ENCODE measurements at places on chromosomes 7 and 10.

DNA sequence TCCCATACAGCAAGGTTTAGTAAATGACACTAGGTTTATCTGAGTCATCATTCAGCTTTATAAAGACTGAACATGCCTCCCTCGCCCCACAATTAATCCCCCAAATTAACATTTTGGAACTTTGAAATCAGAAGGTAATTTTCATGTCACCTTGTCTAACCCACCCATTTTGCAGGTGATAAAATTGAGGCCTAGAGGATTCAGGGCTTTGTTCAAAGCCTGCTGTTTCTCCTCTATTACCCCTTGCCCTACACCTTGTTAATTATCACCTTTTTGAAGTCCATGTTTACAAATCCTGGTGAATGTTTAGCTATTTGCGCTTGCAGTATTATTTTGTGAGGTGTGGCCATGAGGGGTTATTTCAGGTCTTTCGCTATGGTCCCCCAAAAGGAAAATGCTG, 120.5 kb downstream of the RTKN2 start:
- DNase-seq, result no peak

DNA sequence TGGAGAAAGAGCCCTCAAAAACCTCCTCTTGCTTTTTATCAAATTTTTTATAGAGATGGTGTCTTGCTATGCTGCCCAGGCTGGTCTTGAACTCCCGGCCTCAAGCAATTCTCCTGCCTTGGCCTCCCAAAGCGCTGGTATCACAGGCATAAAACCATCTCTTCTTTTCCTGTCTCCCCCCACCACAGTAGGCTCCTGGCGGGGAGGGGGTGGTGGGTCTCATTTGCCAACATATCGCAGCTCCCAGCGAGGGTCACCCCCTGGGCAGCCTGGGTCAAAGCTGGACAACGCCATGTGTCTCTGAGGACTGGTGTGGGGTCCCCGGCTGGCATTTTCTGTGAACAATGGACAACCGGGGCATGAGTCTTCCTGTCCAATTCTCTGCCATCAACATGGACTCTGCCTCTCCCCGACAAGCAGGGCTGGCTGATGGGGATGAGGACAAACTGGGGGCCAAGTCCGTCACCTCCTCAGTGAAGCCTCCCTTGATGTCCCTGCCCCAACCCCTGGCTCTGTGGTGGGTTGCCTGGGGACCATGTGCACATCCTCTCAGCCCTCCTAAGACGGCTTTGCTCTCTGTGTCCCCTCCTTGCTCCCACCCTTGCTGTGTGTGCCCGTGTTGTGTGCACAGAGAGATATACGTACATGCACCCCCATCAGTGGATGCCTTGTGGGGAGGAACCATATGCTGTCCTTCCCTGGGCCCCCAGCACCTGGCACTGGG, 86.4 kb upstream of the GNA12 start:
- no peak for DNase-seq

GRCh38 chr10:13195016-13195415, 33.7 kb downstream of the MCM10 start:
- no peak for DNase-seq

DNA sequence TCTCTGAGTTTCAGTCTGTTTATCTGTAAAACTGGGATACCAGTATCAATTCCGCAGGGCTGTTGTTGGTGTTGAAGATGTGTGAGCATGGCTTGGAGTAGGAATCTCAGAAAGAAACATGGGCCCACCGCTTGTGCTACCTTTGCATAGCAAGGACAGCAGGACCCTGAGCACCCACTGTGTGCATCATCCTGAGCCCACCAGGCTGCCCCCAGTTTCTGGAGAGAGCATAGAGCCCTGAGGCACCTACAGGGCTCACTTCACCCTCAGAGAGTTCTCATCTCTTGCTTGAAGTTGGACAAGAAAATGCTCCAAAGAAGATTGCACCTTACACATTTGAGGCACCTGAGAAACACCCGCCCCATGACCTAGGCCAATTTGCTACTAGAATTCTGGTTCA, 12.9 kb downstream of the PRLHR start:
- DNase-seq, result no peak

DNA sequence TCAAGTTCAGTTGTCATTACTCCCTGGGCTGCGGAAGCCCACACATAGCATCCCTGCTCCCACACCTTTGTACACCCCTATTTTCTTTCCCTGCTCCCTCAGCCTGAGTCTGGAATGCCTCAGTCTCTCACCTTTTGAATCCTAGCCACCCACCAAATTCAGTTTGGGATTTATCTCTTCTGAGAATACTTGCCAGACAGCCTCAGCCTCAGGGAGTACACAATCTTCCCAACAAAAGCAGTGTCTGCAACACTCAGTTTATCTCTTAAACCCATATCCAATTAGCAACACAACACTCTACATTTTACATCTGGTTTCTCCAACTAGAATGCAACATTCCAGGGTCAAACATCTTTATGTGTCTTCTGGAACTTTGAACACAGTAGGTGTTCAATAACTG, 190.2 kb downstream of the GPAM start:
- no peak for DNase-seq

GRCh38 chr7:1457059-1457948, 2.0 kb downstream of the MICALL2 start:
- DNase-seq, result no peak

DNA sequence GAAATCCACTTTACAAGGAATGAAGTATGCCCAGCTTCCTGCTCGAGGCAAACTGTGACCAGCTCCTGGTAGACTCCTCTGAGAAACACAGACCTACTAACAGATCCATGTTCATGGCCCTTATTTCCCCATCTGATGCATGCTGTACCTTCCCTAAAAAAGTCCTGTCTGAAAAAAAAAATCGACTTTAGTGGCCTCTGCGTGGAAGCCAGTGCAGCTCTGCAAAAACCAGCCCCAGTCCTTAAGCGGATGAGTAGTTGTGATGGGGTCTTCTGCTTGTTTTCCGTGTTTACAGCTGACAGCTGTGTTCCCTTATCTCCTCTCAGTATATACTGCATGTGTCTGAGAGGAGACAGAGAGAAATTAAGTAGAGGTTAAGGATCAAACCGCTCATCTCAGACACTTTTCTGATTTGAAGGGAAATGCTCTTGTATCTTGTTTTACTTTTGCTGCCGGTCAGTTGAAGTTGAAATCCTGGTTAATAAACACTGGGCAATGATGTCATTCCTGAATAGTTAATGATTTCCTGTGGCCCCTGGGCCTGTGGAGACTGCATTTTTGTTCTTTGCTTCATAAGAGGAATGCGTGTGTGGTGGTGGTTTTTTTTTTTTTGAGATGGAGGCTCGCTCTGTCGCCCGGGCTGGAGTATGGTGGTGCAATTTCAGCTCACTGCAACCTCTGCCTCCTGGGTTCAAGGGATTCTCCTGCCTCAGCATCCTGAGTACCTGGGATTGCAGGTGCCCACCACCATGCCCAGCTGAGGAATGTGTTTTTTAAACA, 67.6 kb downstream of the DOCK1 start:
- no peak for DNase-seq

DNA sequence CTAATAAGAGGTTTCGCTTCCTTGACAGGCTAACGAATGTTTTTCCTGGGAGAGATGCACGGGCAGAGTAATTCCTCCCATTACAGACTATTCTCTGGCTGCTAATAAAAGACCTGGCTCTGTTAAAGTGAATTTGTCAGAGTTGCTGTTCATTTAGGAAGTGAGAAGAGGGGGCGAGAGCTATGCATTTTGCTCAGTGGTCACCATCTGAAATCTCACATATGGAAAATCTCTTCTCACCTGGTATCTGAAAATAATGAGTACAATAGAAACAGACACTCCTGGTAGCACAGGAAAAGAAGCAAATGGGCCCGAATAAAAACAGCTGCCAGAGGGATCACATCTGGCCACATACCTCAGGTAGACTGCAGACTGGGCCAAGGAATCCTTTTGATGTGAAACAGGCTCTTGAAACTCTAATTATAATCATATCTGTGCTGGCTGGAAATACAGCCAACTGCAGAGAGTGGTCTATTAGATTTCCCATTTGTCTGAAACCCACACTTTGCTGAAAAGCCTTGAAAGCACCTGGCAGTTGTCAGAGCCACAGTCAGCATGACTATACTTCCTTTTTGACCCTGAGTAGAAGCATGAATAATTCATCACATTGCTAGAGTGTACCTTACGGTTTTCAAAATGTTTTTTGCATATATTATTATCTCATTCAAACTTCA, 33.6 kb downstream of the AOAH start:
- no peak for DNase-seq

GRCh38 chr10:94092848-94093247, 99.1 kb downstream of the PLCE1 start:
- no peak for DNase-seq

DNA sequence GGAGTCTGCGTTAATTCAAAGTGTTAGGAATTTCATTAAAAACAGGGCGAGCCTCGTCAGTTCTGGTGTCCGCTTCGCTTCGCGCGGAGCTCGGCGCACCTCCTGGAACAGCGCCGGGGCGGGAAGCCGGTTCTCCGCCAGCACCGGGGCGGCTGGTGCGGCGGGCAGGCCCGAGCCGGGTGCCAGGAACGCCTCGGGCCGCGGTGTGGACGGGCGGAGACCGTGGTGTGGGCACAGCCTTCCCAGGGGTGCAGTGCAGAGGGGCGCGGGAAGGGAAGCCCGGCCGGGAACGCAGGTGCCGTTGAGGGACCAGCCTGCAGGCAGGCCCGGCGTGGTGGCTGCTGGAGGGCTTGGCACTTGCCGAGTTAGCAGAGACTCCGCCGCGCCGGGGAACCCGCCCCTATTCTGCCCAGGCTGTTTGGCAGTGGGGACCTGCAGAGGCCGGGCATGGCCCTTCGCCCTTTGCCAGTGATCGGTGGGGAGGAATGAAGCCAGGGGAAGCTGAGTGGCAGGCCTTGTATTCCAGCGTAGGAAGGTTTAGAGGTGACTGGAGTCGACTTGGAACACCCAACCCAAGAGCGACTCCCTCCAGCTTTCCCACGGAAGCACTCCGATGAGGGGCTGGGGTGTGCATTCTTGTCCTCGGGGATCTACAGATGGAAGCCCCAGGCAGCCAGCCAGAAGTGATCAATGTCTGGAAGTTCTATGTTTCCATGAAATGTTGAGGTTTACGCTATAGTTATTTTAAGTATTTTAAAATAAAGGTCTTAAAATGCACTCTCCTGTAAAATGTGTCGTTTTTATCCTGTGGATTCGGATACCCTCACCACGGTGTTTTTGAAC, 945 bp upstream of the RHEB start:
- DNase-seq, result peak; percentile 15

Data from progenitor cell of endocrine pancreas (in vitro differentiated cells).